Suppressor macrophage (primary cell): ENCODE measurements at places on chromosomes 6 and 20.

DNA sequence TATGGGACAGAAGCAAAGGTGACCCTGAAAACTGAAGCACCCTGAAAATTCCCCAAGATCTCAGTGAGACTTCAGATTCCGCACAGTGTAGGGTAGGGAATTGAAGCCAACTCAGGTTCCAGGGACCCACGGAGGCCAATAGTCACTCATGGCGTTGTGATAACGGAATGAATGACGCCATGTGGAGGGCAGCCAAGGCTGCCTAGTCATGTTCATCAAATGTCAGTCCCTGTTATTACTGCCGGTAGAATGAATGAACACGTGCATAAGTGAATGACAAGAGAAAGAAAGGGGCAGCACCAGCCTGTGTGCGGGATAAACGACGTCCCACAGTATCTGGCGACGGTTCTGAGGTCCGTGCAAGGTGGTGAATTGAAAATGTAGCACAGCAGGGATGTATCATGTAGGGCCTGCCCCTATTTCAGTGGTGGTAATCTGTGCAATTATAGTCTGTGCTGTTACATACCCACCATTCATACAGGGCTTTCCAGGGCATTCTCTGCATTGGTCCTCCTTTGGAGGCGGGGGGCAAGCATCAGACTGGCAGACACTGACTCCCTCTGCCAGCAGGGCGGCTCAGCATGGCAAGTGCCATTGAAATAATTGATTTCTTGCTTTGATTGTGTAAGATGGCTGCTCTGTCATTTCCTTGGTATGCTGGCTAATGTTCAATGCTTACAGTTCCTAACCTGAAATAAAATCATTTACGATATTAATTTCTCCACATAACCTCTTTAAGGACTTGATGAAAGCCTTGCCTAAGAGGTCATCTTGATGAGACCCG is 386.9 kb downstream of the CDH4 start:
- no peak for DNase-seq

GRCh38 chr6:61887423-61887822 is 398.6 kb downstream of the KHDRBS2 start:
- DNase-seq: no peak

GRCh38 chr20:17044891-17045290 is 181.9 kb upstream of the PCSK2 start:
- no peak for DNase-seq

GRCh38 chr20:21504323-21504722 is 9.5 kb downstream of the NKX2-2 start:
- DNase-seq: no peak

DNA sequence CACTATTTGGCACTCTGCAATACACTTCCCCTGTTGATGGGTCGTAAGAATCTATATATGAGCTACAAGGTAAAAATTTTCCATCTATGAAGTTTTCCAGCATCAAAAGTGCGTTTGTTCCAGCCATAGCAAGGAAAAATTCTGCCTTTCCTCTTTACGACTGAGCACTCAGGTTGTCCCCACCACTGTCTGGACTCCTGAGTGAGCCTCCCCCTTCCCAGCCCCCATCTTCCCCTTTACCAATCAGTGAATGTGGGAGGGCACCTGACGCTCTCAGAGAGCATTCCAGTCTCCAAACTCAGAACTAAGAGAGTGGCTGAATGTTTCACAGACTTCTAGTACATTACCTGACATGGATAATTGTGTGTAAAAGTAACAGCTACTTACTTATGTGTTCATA is at the start of gene ALDH8A1:
ALDH8A1 (minus strand) TSS at position 175 of the 400 bp plus-strand sequence; CDS start at position 127, 48 bp downstream.
- no peak for DNase-seq

DNA sequence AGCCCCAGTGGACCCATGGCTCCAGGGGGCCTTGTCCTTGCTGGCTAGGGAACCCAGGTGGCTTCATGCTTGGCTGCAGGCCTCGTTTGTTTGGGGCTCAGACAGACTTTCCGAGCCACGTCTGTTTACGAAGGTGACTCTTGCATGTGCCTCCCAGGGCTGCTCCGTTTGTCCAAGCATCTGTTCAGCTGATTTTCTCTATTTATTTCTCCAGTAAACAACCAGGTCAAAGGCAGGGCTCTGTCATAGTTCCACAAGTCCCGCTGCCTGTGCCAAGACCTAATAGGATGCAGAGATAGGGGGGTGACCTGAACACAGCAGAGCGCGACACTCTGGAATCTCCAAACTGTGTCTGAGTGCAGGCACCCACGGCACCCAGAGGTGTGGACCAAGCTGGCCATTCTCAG is 12.8 kb upstream of the SPO11 start:
- no peak for DNase-seq

GRCh38 chr6:32113386-32114352 is 4.5 kb upstream of the TNXB start:
- peak; percentile 59 for DNase-seq

DNA sequence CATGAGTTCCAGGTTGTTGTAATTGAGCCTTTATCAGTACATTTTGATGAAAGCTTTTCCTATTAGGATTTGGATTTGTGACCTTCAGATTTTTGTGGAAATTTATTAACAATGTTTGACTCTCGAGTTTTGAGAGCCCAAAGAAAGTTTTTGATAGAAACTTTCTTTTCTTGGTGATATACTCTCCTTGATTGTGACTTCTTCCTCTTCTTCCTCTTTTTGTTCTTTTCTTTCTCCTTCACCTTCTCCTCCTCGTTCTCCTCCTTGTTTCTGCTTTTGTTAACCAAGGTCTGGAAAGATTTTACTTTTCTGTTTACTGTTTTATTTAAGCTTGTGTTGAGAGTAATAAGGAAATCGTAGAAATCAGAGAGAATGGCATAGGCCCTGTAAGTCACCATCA is 182.4 kb downstream of the TRIM27 start:
- no peak for DNase-seq

DNA sequence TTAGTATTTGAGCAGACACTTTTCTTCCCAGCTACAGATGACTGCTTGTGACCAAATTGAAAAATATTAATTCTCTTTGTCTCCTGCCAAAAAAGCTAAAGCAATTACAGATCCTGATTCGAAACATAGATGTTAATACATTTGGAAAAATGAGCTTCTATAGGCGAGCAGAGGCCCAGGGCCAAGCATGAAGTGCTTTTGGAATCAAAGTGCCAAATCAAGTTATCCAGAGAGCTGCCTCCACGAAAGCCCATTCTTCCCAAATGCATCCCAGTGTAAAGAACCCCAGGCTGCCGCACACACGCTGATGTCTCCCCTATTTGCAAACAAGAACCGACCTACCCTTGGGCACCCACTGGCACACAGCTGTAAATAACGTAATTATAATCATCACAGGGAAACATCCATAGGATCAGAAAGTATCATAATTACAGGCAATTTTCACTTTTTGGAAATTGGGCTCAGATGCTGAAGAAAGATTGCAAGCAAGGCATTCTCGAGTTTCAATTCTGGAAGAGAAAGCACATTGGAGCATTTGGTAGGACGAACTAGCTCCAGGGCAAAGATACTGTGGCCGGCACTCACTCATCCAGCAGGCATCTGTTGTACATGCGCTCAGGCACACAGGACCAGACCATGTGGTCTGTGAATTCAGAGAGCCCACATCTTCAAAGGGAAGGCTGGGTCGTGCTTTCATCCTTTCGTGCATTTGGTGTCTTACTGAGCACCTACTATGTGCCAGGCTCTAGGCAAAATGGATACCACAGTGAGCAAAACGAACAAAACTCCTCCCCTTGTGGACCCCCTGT is 45.9 kb downstream of the BMP7 start:
- DNase-seq: no peak

- no peak for DNase-seq
Measured at GRCh38 chr6:43475516-43475915, 1.9 kb upstream of the TJAP1 start.

DNA sequence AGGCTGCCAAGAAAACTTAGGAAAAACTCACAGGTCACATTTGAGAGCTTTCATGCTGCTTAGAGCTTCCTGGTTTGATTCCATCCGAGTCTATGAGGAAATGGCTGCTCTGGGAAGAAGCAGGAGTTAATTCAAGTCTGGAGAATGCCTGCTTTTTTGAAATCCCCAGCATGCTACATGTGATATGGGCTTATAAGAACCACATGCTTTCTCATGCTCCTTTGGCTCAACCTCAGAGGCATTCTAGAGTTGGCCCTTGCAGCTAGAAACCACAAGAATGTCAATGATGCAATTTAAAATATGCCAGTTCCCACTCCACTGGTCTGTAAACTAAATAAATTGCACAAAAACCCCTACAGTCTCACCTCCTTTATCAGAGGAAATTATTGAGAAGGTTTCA is 142.9 kb upstream of the OLIG3 start:
- DNase-seq: peak; percentile 60

GRCh38 chr6:31267651-31268368 is 4.1 kb downstream of the HLA-C start:
- DNase-seq: no peak

DNA sequence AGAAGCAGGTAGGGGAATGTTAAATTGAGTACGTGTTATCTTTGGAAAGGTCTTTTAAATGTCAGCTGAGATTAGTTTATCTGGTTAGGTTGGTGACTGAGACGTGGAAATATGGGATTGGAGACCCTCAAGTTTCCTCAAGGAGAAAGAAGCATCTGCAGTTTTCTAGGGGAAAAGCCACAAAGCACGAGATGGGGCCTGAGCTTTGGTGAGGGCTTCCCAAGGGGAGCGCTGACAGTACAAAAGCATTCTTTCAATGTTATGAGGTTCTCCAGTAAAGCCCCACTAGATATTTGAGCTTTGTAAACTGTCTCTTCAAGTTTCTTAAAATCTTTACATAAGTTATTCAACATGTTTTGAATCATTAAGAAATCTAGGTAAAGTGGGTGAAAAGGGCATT is 19.6 kb upstream of the HS3ST5 start:
- no peak for DNase-seq

GRCh38 chr6:132465530-132466485 is 47.1 kb downstream of the STX7 start:
- no peak for DNase-seq

DNA sequence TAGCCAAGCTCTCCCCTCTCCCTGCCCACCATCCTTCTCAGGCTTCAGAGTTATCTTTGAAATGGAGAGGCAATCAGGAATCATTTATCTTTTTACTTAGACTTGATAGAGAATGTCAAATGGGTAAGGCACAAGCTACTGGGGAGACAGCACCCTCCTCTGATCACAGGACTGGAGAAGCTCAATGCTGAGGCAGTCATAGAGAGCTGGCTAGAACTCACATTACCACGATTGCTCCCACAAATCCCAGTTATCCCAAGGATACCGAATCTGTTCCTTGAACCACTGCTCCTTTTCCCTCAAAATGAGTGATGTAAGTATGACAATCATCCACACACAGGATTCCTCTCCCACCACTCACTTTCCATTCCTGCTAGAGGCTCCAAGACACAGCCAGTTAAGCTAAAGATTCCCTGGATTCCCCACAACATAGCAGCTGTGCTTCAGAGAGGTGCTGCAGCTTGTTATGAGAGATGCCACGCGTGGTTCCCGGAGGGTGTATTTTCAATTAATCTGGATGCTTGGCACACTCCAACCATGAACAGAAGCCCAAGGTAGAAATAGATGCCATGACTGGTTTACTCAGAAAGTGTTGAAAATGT is 96.2 kb upstream of the VGLL2 start:
- DNase-seq: no peak

GRCh38 chr6:11598687-11599086 is 61.1 kb downstream of the TMEM170B start:
- DNase-seq: peak; percentile 66

- no peak for DNase-seq
Measured at GRCh38 chr20:5793916-5794315, 43.7 kb downstream of the SHLD1 start.

DNA sequence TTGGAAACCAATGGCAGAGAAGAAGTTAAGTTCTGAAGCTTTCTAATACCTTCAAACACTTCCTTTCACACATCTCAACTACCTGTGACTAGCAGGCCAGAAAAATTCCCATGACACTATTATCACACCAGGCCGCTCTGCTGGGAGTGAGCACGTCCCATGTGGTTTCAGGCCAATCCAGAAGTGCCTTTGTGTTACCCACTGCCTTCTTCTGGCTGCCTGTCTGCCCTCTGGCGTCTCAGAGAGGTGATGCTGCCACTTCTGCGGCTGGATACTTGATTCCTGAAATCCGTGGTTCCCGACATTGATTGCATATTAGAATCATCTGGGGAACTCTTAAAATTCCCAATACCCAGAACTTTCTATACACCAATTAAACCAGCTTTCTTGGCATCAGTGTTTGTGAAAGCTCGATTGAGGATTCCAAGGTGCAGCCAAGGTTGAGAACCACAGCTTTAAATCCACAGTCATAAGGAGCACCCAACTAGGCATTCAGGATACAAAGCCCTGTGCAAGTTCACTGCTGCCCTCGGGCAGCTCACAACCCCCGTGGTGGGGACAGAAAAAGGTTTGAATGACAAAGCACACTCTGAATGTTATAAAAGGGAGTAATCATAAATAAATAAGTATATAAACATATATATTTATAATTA is 65.6 kb downstream of the STMND1 start:
- DNase-seq: peak; percentile 16

GRCh38 chr20:48921883-48922820 is 641 bp downstream of the ARFGEF2 start:
- peak; percentile 57 for DNase-seq

DNA sequence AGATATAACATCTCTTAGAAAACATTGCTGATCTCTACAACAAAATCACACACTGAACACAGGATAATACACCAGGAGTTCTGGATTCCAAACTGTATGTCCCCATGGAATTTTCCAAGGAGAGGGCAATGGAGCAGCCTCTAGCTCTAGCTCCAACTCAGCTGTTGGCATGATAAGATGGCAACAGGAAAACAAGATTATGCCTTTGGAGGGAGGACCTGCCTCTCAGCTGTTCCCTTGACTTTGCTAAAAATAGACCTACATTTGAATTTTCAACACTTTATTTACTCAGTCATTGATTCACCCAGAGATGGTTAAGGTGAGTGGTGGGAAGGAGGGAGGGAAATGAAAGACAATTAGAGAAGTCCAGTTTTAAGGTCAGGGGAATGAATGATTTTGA is 246.7 kb downstream of the ALDH8A1 start:
- no peak for DNase-seq

DNA sequence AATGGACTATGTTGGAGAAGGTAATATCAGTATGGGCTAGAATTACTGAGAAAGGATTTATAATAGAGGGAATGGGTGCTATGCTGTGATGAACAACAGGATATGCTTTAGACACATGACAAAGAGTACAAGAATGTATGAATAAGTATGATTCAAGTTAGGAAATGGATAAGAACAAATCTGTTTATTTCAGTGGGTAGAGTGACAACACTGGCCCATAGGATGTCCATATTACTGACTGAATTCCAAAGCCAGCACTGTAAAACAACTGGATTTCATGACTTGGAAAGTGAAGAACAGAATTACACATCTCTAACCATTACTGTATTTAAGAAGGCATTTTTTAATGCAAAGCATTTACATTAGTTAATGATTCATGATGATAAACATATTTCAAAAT is 35.9 kb downstream of the EPM2A start:
- DNase-seq: no peak

GRCh38 chr20:48776306-48776705 is 51.5 kb downstream of the PREX1 start:
- no peak for DNase-seq

GRCh38 chr6:107627969-107628368 is 138.1 kb downstream of the SOBP start:
- no peak for DNase-seq

- DNase-seq: no peak
Measured at GRCh38 chr6:84568971-84569370, 195.4 kb downstream of the TBX18 start.

- no peak for DNase-seq
Measured at GRCh38 chr20:15814911-15815310, 758.3 kb downstream of the KIF16B start.
